ENCODE measurements at places on chromosomes 6 and 20.

DNA sequence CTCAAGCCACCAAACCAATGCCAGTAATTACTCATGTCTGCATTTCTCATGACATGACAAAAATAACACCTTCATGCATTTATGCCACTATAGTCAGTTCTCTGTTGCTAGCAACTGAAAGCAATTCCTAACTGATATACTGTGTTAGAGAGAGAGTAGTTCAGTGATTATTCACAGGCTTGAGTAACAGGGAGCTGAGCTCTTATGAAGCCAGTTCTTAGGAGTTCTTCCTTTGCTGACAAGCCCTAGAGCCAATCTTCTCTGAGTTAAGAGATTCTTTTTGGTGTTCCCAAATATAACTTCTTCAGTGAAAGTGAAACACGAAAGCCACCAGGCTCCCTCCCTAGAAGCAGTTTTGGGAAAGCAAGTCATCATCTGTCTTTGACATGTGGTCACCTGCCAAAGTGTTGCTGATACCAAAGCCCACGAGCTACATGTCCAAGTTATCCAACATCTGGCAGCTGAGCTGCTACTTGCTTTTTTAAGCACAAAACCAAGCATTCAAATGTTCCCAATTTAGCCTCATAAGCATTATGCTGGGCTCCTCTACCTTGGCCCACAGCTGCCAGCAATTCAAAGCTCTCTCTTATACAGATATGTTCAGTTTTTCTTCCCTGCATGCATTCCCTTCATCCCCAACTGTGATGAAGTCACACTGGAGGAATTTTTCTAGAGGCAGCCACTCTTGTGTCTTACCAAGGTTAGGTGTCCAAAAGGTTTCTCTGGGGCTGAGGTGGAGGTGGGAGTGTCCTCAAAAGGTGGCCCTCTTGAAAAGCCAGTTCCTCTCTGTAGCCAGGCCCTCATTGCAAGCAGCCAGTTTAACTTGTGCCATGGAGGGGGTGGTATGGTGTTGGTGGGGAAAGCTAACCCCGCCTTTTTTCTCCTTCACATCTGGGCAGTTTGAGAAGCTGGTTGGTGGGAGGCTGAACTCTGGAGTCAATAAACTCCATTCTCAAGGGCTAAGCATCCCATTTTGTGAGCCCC lies 92.7 kb upstream of the ARMC2 start:
- DNase-seq: no peak

DNA sequence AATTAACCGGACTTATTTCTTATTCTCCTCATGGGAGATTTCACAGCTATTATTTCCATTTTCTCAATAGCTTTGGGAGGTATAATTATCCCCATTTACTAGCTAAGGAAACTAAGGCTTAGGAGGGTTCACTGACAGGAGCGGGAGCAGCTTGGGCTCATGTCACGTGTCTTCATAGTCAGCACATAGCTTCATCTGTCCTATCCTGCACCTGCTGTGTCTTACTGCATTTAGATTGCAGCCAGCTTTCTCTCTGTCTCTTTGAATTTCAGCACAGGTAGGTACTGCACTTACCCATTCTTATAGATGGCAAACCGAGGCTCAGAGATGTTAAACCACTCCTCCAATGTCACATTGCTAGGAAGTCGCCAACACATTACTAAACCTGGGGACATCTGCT lies 839.9 kb downstream of the MAFB start:
- DNase-seq: no peak

GRCh38 chr6:51553246-51554015 lies 534.0 kb downstream of the PKHD1 start:
- no peak for DNase-seq

- peak; percentile 5 for DNase-seq
Measured at GRCh38 chr6:125066964-125067363, 86.6 kb upstream of the TPD52L1 start.

DNA sequence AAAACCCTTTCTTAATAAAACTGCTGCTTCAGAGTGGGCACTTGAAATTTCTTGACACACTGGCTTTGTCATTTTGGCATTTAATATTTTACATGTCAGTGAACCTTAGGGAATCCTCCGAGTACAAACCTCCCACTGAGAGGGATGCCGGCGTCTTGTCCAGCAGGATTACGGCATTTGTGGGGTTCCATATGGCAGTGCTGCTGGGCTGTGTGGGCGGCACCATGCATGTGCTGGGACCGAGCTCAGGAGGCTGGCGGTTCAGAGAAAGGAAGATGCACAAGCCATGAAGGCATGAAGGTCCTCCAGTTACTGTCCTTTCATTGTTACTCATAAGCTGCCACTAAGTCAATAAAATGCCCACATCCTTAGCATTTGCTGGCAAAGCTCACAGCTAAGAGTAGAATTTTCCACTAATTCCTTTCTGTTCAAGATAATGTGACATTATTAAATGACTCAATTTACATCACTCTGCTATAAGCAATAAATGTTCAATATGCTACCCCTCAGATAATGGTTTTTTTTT lies 61.4 kb downstream of the LY86 start:
- no peak for DNase-seq

- DNase-seq: no peak
Measured at GRCh38 chr6:144158133-144158532, 7.8 kb downstream of the STX11 start.

DNA sequence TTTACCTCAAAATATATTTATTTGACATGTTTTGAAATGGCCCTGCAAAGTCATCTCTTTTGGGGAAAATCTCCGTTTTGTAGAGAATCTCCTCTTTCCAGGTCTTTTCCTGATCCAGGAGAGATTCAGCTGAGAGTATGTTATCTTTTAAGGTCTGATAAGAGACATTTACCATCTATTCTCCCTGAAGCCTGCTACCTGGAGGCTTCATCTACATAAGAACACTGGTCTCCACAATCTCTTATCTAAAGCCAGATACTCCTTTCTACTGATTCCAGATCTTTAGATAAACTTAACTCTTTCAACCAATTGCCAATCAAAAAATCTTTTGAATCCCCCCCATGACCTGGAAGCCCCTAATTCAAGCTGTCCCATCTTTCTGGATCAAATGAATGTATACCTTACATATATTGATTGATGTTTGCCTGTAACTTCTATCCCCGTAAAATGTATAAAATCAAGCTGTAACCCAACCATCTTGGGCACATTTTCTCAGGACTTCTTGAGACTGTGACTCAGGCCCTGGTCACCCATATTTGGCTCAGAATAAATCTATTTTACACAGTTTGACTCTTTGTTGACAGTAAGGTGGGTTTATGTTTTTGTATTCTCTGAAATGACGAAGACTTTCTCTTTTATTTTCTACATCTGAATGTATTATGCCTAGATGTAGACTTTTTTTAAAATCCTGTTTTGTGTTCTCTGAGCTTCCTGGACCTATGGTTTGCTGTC lies 95.5 kb downstream of the ECT2L start:
- no peak for DNase-seq

- no peak for DNase-seq
Measured at GRCh38 chr6:163835439-163836171, 421.1 kb downstream of the QKI start.

- DNase-seq: no peak
Measured at GRCh38 chr6:133108419-133108818, 132.7 kb upstream of the EYA4 start.

DNA sequence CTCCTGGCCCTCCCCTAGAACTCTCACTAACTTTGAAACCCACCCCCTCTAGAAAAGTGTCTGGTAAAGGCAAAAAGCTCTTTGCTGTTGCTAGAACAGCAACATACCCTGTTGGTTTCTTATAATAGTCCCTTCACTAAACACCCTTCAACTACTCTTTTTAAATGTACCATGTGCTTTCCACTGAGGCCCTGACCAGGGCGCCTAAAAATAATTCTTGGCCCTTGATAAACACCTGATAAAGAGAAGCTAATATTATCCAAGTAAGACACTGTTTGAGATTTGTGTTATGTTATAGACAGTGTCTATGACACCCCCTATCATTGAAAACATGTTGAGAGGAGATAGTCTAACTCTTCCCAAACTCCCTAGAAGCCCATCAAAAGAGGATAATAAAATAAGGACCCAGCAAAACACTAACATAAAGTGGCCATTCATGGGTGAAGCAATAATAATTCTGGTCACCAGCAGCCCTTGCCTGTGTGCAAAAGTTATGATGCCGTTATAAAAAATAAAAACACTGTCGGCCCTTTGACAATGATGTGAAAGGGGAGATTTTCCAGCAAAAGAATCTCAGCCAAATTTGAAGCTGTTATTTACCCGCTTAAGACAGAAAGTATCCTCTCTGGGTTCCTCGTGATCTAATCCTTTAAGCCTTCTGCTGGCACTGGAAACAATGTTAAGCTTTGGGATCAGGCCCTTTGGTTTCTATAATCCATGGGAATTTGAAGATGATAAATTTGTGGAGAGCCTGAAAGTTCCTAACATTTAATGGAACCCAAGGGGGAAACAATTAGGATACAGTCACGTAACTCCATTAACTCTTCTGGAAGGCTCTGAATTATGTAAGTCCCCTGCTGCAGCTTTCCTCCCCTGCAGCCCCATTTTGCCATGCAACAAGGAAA lies 122.6 kb upstream of the PLCB4 start:
- no peak for DNase-seq

- no peak for DNase-seq
Measured at GRCh38 chr20:35015863-35016193, 60.2 kb downstream of the MYH7B start.

DNA sequence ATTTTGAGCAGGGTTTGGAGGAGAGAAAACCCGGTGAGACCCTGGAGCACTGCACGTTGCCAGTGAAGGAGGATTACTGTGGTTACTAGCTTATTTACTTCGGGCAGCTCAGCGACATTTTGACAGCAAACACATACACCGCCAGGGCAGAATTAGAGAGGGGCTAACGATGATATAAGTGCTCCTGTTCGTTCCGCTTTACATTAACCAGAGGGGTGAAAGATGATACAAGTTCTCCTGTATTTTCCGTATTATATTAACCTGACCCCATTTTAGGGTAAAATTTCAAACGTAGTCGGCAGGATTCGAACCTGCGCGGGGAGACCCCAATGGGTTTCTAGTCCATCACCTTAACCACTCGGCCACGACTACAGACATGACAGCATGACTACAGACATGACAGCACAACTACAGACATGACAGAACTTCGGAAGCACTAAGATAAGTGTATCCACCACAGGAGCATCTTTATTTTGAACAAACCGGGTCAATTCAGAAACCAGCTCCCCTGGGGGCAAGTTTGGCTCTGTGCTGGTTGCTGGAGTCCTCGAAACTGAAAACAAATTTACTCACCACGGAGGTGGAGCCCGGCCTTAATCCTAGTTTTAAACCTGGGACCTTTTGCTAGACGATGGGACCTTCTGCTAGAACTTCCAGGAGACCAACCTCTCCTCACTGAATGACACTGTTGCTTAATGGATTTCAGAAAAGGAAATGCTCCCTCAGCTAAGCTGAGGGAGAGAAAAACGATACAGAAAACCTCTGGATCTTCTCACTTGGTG lies 80.4 kb upstream of the ZNF184 start:
- no peak for DNase-seq

DNA sequence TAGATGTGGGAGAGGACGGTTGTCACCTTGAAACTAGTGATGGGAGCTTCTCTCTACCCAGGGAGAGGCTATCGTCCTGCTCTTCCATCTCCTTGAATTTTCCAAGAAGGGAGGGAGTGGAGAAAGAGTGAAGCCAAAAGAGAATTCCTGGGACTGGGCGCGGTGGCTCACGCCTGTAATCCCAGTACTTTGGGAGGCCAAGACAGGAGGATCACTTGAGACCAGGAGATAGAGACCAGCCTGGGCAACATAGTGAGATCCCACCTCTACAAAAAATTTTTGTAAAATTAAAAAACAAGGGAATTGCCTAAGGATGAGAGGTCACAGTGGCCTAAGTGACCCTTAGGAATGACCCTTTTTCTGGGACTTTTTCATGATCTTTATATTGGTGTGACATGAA lies 8.8 kb downstream of the MYH7B start:
- DNase-seq: no peak

GRCh38 chr6:87747646-87748045 lies 45.6 kb upstream of the AKIRIN2 start:
- no peak for DNase-seq

DNA sequence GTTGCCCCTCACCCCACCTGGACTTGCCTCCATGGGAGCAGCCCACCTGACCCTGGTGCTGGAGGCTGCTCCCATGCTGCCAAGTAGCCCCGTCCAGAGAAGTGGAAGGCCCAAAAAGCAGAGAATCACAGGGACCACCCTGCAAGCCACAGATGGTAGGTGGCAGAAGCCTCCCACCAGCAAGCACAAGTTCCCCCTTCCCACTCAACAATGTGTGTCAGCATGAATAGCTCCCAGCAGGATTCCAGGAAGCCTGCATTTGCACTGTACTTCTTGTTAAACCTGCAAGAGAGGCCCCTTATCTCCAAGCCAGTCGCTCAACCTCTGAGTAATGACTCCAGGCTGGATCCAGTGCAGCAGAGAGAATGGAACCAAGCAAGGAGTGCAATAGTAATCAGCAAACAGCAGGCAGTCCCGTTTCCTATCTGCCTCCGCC lies 180.8 kb upstream of the CST7 start:
- no peak for DNase-seq

DNA sequence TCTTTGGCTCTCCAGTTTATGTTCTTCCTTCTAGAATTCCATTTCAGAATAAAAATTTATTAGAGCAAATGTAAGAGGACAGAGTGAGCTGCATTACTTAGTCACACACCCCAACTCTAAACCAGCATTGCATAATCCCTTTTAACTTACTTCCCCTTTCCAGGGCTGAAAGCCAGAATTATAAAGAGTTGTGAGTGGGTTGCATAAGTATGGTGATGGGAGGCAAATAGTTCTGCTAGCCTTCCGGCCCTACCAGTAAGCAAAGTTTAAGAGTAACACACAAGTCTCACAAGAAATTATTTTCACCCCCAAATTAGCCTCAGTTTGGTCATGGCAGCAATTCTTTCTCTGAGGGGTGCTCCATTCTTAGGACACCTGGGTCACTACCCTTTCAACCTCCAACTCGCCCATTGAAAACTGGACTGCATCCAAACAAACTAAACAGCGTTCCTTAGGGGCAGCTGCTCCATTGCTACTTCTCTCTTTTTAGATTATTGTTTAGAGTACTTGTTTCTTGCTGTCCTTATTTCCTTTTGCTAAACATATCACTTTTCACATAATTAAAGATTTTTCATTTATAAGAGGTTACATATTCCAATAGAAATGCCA lies 1.6 kb downstream of the KIAA0408 start:
- DNase-seq: peak; percentile 19

GRCh38 chr20:36315545-36316351 lies 9.6 kb downstream of the DLGAP4 start:
- no peak for DNase-seq

DNA sequence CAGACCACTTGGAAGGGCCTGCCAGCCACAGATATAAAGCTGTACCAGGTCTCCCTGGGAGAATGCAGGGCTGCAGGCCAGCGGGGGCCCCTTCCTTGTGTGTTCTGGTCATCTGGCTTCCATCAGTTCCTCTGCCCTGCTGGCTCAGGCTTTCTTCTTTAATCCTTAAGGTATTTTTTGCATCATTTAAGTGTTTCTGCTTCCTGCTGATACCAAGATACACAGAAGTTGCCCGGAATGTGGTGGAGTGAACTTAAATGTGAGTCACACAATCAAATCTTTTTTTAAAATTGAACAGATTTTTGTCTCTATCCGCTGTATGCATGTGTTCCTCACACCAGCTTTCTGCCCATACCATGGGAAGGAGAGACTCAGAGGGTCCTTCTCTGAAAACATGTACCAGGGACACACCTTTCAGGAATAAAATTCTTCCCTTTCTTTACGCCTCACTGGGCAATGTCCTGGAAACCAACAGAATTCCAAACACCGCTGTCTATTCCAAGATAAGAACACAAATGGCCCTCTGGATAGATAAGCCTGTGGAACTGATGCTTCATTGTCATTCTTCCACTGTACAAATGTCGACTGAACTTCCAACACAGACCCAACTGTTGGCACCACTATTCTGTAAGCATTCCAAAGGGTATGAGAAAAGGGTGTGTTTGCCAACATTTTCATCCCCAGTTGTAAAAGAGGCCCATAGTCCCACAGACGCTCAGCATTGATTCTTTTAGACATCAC lies 206.2 kb upstream of the MYLIP start:
- DNase-seq: peak; percentile 46

Data from GDM1 (cell line).